ENCODE measurements at places on chromosomes 13 and 19.
A peak's percentile ranks its signal among the peaks of the same experiment; 100 is the strongest.

DNA sequence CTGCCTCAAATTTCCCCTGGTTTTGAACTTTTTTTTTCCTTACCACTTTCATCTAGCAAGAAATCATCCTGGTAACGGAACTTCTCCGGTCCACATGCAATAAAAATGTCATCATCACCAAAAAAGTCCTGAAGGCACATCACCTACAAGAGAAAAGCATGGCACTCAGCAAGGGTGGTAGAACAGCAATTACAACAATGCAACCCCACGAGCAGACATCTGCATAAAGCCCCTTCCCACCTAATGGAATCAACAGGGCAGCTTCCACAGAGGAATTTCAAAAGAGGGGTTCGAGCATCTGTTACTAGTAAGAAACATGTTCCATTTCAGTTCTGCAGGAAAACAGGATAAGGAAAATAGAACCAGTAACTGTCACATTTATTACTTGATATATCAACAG, 183.9 kb downstream of the DCLK1 start:
- no peak for DNase-seq

DNA sequence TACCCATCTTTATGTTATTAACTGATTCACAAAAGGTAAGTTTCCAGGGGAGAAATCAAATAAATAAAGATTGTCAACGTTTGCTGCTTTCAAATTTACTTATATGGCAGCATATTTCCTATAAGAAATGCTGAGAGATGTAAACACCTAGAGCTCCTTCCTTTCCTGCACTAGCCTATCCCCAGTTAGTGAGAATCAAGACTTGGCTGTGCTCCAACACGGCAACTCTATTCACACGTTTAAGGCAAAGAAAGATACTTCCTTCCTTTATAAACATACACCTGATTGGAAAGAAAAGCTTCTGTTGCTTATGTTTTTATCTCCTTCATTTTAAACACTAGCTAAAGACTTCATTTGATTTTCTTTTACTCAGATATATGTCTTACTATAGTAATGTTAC, 107.0 kb downstream of the PCDH9 start:
- no peak for DNase-seq

GRCh38 chr13:111281751-111282311, 38.6 kb upstream of the TEX29 start:
- no peak for DNase-seq

DNA sequence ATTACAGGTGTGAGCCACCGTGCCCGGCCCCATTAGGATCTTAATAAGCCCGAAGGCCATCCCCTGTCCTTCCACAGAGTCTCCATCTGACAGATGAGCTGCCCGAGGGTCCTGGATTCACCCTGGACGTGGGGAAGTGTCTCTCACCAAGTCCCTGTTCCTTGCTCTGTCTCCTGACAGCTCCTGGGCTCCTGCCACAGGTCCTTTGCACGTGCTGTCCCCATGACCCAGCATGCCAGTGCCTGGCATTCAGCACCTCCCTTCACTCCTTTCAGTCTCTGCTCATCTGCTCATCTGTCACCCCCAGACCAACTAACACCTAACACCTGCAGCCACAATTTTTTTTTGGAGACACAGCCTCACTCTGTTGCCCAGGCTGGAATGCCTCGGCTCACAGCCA, 14.5 kb downstream of the CERS1 start:
- no peak for DNase-seq

- no peak for DNase-seq
Observed at GRCh38 chr13:46179969-46180763, 1.8 kb downstream of the LCP1 start.

DNA sequence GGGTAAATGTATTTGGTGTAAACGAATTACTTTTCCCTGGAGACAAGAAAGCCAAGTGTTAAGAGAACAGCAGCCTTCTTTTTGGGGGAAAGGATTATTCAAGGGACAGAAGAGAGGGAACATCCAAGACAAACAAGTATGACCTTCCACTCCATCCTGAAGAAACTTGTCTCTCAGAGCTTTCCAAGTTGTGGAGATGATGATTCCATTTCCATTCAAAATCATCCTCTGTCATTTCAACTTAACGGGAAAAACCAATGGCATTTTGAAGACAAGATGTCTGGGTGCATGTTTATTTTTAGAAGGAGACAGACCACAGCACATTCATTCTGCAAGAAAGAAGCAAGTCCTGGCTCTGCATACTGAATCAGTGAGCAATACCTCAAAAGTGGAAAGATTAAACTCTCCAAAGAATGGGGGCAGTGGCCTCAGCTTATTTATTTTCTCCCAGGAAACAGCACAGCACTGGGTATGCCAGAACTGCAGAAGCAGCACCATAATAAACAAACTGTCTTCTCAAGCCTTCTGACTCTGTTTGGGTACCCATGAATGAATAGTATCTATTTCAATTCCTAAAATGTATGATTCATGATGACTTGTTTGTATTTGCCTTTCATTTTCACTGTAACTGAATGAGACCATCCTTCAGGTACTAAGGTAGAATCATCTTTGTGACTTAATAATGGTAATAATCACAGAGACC, 541.0 kb downstream of the RFC3 start:
- no peak for DNase-seq

- no peak for DNase-seq
Observed at GRCh38 chr13:63446329-63446728, 2030.7 kb upstream of the PCDH20 start.

DNA sequence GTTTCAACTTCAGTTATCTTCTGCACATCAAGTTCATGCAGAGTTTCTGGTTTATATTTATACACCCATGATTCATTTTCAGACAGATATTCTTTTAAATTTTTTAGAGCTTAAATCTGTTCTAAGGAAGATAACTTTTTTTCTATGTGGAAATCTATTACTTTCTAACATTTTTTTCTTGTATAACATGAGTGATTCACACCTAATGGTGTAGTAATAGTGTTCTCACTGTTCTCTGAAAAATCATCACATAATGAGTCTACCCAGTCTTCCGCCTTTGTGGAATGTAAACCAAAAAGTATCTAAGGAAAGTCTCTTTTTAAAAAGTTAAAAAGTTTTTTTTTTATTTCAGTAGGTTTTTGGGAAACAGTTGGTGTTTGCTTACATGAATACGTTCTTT, 70.8 kb downstream of the FNDC3A start:
- DNase-seq: no peak

- DNase-seq: no peak
Observed at GRCh38 chr13:106786006-106786563, 218.1 kb upstream of the ARGLU1 start.

DNA sequence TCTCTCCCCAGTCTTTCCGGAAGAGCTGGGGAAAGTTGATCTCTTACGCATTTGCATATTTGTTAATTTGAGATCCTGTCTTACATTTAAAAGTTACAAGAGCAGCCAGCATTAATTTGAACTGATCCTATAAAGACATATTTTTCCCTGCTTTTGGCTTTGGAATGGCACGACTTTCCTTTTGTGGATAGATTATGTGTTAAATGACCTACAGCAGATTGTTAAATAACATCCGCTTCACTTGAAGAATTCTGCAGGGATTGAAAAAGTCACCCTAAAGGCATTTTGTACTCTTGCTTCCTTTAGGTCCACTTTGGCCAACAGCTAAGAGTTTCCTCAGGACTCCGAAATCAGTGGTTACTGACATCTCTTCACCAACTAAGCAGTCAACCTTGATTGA, 334.0 kb downstream of the TBC1D4 start:
- DNase-seq: no peak

DNA sequence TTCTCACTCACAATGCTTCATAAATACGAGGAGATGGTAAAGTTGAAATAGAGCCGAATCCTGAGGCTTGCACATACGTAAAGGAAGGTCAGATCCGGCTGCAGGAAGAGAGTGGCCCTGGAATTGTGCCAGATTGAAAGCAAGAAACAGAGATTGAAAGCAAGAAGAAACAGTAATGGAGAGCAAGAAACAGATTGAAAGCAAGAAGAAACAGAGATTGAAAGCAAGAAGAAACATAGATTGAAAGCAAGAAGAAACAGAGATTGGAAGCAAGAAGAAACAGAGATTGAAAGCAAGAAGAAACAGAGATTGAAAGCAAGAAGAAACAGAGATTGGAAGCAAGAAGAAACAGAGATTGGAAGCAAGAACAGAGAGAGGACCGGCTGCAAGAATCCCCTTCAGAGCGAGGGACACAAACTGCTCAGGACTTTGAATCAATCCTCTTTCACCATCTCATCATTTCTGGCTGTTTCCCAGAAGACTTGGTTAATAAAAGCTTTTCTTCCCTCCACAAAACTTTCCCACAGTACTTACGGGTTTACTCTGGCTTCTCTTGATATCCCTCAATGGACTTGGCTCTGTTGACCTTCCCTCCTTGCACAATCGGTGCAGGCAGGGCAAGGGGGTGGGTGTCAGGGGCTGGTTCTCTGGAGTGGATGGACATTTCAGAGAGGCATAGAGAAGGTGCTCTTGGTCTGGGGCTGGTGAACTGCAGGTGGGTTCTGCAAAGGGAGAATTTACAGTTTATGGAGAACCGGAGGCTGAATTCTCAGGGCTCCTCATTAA, 25.5 kb downstream of the OR7A5 start:
- no peak for DNase-seq

- DNase-seq: no peak
Observed at GRCh38 chr13:109348519-109349258, 437.7 kb downstream of the IRS2 start.

DNA sequence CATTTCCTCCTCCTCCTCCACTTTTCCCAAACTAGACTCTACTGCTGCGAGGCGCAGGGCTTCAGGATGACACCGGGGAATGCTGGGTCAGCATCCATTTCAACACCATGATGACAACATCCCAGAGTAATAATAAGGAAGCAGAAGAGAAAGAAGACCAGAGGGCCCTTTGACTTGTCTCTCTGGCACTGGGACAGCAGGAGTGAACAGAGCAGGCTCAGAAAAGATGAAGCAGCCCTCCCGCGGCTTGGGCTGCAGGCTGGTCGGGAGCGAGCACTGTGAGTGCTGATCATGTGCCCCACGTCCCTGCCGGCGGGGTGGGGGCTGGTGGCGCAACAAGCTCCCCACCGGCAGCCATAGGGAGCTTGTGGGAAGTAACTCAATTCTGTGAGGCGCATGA, 30.5 kb downstream of the RANBP3 start:
- DNase-seq: no peak

DNA sequence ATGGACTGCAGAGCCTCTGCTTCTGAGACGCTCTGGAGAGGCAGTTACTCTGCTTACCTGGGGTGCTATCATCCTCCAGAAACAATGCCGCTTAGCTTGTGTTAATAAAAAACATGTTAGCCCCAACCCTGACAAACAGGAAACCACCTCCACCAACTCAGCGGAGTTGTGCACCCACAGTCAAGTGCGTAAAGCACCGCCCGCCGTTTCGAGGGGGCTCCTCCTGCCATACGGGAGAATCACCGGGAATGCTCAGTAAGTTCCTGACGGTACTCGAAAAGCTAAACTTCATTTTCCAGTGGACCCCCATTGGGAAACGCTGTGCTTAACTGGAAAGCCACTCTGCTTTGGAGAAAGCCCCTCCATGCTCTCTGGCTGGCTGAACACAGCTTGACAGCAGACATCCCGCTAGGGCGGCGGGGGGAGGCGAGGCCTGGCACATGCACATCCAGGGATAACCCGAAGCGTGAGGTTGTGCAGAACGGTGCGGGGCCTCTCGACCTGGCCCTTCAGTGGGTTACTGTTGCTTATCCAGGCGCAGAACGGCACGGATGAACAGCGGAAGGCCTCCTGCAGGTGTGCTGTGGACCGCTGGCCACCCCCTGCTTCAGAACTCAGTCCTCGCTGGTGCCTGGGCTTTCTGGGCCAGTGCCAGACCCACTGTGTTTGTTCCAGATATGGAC, 17.1 kb downstream of the GAS6 start:
- DNase-seq: no peak

- no peak for DNase-seq
Observed at GRCh38 chr19:1474011-1474764, 4.8 kb downstream of the C19orf25 start.

DNA sequence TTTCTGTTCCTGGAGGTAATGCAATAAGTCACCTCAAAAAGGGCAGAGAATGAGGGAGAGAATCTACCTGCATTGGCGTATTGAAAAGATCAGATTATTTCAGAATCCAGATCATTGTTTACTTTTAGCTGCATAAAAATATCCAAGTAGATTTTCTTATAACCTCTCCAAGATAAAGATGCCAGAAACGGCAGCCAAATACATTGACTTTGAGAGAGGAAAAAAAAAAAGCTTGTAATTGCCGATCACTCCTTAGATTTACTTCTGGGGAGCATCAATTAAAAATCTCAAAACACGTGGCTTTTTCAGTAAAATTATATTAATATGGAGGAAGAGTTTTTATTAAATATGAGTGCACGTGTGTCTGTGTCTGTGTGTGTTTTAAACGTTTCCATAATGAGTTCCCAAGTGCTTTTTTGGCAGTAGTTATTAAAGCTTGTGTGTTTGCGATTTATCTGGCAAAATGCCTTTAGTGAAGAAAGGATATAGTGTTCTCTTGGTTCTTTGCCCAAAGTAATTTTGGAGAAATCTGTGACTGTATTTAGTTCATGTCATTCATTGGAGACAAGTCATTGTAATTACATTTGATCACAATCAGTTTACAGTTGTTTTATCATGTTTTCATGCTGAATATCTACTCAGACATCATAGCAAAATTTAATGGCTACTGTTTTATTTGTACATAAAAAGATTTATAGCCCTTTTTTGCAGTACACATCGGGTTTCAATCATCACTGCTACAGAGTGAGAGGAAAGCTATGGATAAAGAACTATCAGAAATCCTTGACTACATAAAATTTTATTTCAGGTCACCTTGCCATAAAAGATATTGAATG, 176.1 kb downstream of the TM9SF2 start:
- no peak for DNase-seq

- no peak for DNase-seq
Observed at GRCh38 chr13:67204764-67205163, 25.4 kb downstream of the PCDH9 start.

DNA sequence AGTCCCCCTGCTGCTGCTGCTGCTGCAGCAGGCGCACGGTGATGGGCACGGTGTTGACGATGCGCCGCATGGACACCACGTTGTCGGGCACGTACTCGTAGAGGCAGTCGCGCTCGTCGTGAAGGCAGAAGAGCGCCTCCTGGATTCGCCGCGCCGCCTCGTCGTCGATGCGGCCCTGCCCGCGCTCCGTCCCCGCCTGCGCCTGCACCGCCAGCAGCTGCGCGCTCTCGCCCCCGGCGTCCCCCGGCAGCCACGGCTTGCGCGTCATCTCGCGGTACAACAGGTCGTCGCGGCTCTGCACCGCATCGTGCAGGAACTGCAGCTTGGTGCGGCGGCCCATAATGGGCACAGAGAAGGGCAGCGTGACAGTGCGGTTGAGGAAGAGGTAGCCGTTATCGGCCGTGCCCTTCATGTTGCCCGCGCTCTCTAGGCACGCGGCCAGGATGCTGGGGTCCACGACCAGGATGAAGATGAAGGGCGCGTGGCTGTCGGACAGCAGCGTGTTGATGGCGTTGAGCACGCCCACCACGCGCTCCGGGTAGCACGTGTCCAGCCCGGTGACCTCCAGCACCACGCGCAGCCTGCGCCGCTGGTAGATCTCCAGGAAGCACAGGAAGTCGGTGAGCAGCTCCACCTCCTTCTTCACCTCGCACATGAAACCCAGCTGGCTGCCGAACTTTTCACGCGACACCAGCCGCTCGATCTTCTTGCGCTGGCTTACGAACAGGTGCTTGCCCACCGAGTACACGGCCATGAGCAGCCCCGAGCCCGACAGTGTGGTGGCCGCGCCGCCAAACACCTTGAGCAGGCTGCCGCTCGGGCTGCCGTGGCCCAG, 8.1 kb downstream of the NKPD1 start:
- DNase-seq: peak; percentile 28

All from NCI-H1417 treated with DMSO at 0.1 percent for 48 hours (cell line).